ENCODE measurements at places on chromosomes 6 and 20.

GRCh38 chr20:48790473-48791003 lies 37.3 kb downstream of the PREX1 start:
- H3K4me1 ChIP-seq, result peaks cover 19% of the 10 kb centered on the region
- H3K27ac ChIP-seq, result peak overlapping the region; percentile 88
- H3K27me3 ChIP-seq, result no peaks in the 10 kb centered on the region
- no peaks in the 10 kb centered on the region for H3K36me3 ChIP-seq
- no peak overlapping the region for H3K4me3 ChIP-seq

- peak overlapping the region; percentile 58 for H3K4me3 ChIP-seq
- peak overlapping the region; percentile 75 for H3K27ac ChIP-seq
- no peaks in the 10 kb centered on the region for H3K27me3 ChIP-seq
- DNase-seq, result no peak
Measured at GRCh38 chr6:14254505-14254904, 136.9 kb downstream of the CD83 start.

GRCh38 chr6:73585566-73586415 lies 65.0 kb upstream of the EEF1A1 start:
- no peak for DNase-seq
- H3K27ac ChIP-seq, result peak overlapping the region; percentile 99
- peak overlapping the region; percentile 79 for H3K4me3 ChIP-seq
- peaks cover 38% of the 10 kb centered on the region for H3K4me1 ChIP-seq
- no peaks in the 10 kb centered on the region for H3K27me3 ChIP-seq

DNA sequence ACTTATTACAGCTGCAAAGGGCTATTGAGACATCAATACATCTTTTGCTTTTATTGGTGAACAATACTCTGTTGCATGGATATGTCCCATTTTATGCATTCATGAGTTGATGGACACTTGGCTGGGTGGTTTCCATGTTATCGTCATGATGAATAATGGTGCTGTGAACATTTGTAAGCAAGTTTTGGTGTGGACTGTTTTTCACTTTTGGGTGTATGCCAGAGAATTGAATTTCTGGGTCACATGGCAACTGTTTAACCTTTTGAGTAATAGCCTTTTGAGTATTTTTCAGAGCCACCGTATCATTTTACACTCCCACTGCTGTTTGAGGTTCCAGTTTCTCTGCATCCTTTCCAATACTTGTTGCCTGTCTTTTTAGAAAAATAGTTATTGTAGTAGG lies 107.0 kb downstream of the JARID2 start:
- no peak for DNase-seq

GRCh38 chr6:79610306-79611009 lies 20.7 kb upstream of the SH3BGRL2 start:
- no peak for DNase-seq
- no peaks in the 10 kb centered on the region for H3K36me3 ChIP-seq
- H3K27ac ChIP-seq, result no peak overlapping the region
- H3K27me3 ChIP-seq, result no peaks in the 10 kb centered on the region
- H3K4me1 ChIP-seq, result no peaks in the 10 kb centered on the region
- H3K4me3 ChIP-seq, result no peak overlapping the region

DNA sequence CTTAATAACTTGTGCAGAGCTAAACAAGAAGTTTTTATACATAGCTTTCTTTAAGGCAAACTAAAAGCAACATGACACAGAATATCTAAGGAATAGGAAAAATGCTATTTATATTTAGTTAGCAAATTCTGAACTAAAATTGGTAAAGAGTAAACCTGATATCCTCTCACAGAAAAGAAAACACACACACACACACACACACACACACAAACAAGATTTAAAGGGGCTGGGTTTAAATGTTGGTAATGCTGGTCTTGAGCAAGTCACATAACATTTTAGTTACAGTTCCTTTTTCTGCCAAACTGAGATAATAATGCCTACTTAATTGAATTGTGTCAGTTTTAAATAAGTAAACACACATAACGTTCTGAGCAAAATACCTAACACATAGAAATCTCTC lies 1.6 kb downstream of the TRDN start:
- H3K27me3 ChIP-seq, result no peaks in the 10 kb centered on the region
- no peak overlapping the region for H3K27ac ChIP-seq
- DNase-seq, result no peak
- H3K4me3 ChIP-seq, result no peak overlapping the region

DNA sequence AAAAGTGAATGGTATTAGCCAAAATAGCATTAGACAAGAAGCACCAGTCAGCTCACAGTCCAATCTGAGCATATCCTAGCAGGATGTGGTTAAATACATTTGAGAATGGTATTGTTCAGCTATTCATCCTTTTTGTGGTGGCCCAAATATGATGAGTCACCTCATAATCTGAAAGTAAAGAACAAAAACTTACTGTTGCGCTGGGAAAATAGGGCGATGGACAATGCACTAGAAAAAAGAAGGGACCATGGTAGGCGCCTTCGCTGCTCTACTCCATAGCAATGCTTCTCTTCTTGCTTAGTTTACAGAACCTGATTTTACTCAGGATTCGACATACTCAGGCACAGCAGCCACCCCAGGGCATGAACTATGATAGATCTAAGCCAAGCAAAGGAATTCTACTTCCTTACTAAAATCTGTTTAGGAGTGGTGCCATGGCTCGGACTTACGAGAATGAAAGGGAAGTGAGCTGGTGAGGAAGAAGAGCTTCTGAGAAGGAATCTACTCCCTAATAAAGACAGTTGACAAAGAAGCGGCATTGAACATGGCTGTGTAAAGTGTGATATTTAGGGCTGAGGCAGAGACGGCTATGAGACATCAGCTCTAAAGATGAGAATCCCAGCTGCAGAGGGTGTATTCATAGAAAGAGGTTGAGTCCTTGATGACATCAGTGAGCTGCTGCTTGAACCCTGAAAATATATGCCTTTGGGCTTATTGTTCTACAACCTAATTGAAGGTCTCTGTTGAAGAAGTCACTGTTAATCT lies 16.6 kb upstream of the FBXO9 start:
- no peaks in the 10 kb centered on the region for H3K27me3 ChIP-seq
- H3K4me1 ChIP-seq, result peaks cover 12% of the 10 kb centered on the region
- H3K36me3 ChIP-seq, result peaks cover 15% of the 10 kb centered on the region
- no peak overlapping the region for H3K27ac ChIP-seq
- no peak for DNase-seq

DNA sequence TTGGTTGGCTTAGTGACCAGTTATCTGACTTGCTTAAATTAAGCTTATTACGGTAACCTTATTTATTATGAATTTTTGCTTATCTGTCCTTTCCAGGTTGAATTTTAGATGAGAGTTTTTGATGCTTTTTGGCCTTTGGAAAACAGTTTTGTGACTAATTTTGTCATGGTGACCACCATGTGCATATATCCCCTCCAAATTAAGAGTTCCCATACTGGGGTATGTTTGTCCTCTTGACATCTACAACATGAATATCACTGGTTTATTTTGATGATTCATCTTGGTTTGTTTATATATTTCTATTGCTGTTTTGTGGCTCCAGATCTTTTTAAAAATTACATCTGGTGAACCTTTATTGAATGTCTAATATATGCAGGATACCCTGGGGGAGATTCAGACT lies 61.4 kb downstream of the PHF20 start:
- H3K27ac ChIP-seq, result no peak overlapping the region
- no peak for DNase-seq
- no peak overlapping the region for H3K4me3 ChIP-seq
- H3K27me3 ChIP-seq, result no peaks in the 10 kb centered on the region
- peaks cover 19% of the 10 kb centered on the region for H3K4me1 ChIP-seq

DNA sequence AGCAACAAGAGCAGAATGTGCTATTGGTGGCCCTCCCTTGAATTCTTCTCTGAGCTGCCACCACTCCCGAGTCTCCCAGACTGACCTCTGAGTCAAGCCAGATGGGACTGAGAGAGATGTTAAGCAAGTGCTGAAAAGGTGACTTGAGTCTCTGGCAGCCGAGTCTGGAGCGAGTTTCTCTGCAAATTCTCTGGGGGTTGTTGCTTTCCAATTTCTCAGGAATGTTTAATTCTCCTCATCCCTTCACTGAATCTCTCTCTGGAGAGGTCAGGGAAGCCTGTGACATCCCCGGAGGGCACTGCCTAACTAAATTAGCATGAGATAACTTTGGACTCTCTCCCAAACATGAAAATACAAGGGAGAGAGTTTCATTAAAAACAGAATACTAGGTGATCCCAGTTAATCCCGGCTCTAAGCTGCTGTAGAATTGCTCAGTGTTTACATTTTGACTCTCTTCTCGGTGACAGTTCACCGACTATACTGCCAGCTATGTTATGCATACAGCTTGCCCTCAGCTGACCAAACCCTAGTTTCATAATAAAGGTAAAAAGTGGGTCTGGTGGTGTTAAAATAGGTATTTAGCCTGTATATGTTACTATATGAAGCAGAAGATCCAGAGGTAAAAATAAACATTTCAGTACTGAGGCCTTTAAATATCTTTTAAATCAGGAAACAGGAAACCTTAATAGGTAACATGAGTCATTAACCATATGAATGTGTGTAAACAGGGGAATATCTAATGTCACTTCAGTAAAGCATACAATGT lies 157.9 kb downstream of the FOXC1 start:
- H3K4me1 ChIP-seq, result no peaks in the 10 kb centered on the region
- H3K4me3 ChIP-seq, result no peak overlapping the region
- no peak for DNase-seq
- no peaks in the 10 kb centered on the region for H3K27me3 ChIP-seq
- H3K27ac ChIP-seq, result no peak overlapping the region

GRCh38 chr20:23062632-23063031 lies 13.2 kb upstream of the THBD start:
- no peak overlapping the region for H3K27ac ChIP-seq
- H3K27me3 ChIP-seq, result peaks cover 4% of the 10 kb centered on the region
- H3K36me3 ChIP-seq, result no peaks in the 10 kb centered on the region
- H3K4me3 ChIP-seq, result no peak overlapping the region
- no peaks in the 10 kb centered on the region for H3K4me1 ChIP-seq

All from activated B cell treated with CpG ODN at 0.5 μM for 24 hours (primary cell).